ENCODE measurements at places on chromosomes 1 and 21. TPM values are rescaled to one million over a fixed set of nuclear protein-coding genes. Genes with fewer than 3 reads are reported as not detected.

GRCh38 chr1:225757927-225758656, 19.5 kb upstream of the SRP9 start:
- no peak for ATAC-seq

GRCh38 chr1:90387805-90388204, 329.3 kb downstream of the BARHL2 start:
- ATAC-seq, result no peak

GRCh38 chr1:70963374-70963773, 84.2 kb downstream of the PTGER3 start:
- ATAC-seq, result no peak

DNA sequence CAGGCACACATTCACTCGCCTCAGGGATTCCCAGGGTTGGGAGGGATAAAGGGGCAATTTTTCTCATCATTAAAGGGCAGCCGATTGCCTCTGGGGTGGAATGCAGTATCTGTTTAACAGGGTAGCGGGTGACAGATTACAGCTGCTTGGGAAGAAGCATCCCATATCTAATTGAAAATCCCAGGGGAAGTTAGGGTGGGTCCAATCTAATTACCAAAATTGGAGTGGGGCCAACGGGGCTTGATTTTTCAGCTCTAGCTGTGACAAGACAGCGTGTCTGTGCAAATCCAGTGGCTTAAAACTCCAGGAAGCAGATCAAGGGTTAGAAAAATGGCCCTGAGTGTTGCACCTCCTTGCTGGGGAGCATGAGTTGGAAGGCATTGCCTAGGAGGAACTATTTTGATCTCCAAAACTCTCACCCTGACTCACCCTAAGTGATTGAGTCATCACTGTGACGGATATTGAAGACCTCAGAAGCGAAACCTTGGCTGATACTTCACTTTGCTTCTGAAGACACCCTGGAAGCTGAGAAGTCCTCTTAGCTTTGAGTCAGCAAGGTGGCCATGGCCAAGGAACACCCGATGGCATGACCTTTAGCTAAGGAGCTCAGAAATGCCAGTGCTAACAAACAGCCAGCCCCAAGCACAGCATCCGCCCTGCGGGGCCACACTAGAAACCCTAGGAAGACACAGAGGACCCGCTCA, 46.0 kb downstream of the GRHL3 start:
- ATAC-seq, result peak; percentile 99

TAL1 gene
- not detected for total RNA-seq

DNA sequence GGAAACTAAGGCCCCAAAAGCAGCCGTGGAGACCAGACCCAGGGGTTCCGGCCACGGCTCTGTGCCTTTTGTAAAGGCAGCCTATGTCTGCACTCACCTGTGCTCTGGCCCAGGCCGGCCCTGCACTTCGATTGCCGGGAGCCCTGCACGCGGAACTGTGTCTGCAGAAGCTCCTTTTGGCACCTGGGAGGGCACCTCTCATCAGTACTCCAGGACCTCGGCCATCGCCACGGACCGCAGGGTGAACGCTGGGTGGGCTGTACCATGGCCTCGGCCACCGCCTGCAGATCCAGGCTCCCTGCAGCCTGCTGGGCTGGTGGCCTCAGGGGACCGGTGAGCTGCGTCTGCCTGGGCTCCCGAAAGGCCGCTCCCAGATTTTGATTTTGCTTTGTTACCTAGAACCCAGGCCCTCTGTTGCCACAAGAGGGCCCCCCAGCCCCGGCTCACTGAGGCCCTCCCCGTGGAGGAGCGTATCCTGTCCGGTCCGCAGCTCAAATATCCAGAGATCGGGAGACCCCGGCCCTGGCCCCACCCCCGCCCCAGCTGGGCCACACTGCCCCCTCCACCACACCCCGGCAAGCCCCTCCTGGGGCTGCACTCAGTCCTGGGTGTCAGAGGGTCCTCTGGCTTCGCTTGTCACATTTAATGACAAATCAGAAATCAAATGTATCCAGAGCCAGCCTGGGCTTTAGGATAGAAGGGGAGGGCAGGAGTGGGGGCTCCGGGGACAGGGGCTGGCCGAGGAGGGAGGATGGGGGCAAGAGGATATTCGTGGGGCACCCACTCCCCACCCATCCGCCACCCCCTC, 60.2 kb upstream of the PDE9A start:
- ATAC-seq, result peak; percentile 89

DNA sequence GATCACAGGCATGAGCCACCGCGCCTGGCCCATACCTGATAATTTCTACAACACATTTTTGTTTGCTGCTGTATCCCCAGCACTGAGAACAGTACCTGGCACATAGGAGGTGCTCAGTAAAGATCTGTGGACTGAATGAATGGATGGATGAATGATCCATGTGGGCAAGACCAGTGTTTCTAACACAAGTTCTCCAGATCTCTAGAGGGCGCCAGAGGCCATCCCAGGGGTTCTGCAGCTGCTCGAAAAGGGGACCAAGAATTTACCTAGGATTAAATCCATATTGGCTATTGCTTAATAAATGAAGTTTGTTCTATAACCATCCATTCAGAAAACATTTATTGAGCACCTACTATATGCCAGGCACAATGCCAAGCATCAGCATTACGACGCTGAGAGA, 167.7 kb downstream of the ACTL8 start:
- ATAC-seq, result no peak

DNA sequence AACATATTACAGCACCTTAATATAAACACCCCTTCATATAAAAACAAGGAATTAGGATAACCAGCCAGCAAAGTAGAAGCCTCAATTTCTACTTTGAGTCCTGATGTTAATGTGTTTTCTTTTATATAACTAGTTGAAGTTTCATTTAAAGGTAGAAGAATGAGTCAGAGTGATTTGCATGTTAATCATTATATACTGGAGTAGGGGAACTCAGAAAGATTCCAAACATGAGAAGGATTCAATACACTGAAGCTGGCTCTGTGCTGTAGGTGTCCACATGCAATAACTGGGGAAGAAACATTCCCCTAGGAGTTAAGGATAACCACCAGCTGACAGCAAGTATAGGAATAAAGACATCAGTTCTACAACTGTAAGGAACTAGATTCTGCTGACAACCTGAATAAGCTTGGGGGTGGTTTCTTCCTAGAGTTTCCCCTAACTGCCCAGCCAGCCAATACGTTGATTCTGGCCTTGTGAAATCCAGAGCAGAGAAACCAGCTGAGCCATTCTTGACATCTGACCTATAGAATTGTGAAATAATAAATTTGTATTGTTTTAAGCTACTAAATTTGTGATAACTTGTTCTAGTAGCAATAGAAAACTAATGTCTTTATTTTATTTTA, 33.4 kb upstream of the RNPC3 start:
- no peak for ATAC-seq

EFNA3 gene
- total RNA-seq, result 10.8 TPM

DNA sequence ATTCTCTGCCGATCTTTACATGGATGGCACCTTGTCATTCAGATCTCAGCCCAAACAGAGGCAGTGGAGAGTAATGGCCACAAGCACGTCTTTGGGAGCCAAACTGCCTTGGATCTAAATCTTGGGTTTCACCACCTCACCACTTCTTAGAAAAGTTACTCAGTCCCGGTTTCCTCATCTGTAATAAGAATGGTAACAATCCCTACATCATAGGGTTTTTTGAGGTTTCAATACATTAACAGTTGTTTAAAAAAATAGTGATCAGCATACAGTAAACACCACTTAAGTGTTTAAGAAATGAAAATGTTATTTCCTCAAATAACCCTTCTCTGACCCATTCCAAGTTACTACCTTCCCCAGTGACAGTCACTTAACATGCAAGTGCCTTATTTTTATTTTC, 38.5 kb upstream of the KCNA3 start:
- peak; percentile 63 for ATAC-seq

DNA sequence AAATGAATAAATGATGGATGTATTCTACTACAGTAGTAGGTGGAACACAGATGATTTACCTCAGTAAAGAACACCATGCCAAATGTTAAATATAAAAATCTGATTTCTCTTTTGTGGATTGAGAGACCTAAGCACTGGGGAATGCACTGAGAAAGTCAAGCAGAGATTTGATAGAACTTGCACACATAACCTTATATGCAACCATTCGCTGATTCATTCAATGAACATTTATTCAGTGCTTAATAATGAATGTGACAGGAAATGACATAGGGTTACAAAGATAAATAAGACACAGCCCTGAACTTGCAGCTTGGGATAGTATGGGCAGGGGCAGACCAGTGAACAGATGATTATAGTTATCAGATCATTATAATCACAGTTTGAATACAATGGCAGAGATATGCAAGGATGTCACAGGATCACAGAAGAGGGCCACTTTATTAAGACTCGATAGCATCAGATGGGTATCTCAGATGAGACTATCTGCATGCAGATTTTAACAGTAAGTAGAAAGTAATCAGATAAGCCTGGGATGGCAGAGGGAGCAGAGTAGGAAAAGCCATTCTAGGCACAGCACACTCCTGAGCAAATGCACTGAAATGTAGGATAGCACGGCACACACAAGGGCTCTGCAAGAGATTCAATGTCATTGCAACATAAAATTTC, 169.4 kb downstream of the ASTN1 start:
- no peak for ATAC-seq

DNA sequence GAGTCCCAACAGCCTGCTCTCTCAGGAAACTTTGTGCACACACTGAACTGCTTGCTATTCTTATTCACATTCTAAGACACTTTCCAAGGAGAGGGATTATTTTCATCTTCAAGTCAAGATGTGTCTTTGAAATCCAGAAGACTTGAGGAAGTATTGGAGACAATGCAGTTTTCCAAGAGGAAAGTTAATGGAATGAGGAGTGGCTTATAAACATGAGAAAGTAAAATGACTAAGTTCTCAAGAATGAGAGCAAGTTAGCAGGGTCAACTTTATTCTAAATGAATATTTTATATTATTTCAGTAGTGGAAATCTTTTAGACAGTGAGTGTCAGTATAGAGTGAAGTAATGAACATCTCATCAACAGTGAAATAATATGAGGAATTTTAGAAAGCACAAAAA, 1239.3 kb downstream of the MRPL39 start:
- ATAC-seq, result no peak

- no peak for ATAC-seq
These were observed 101.9 kb downstream of the PLPP3 start for GRCh38 chr1:56477164-56478111.

PRRX1 gene
- not detected for total RNA-seq

GSTM1 gene
- 86.5 TPM for total RNA-seq
